ENCODE measurements at places on chromosomes 7 and 10. TPM values are rescaled to one million over a fixed set of nuclear protein-coding genes. Genes with fewer than 3 reads are reported as not detected.

The TMEM139 gene
- total RNA-seq, result not detected

The C10orf71 gene
- not detected for total RNA-seq

The INSYN2A gene
- total RNA-seq, result not detected

The HKDC1 gene
- under 0.01 TPM for total RNA-seq

The CPN1 gene
- not detected for total RNA-seq

The NKX2-3 gene
- total RNA-seq, result not detected

The MYH16 gene
- not detected for total RNA-seq

The FOXI2 gene
- not detected for total RNA-seq

The CYP2C19 gene
- not detected for total RNA-seq

The PTPN20 gene
- 0.11 TPM for total RNA-seq

The FOXP2 gene
- 4.0 TPM for total RNA-seq

The AMPH gene
- total RNA-seq, result not detected

The NUTM2A gene
- total RNA-seq, result 0.09 TPM

The TMEM229A gene
- not detected for total RNA-seq

The H2BK1 gene
- total RNA-seq, result not detected

The IGF2BP3 gene
- 2.1 TPM for total RNA-seq

The BHLHA15 gene
- 0.87 TPM for total RNA-seq

The PAX2 gene
- not detected for total RNA-seq

The TMEM273 gene
- total RNA-seq, result 5.6 TPM

The SLC18A3 gene
- not detected for total RNA-seq

The ERVW-1 gene
- total RNA-seq, result not detected

The CALML5 gene
- total RNA-seq, result not detected

The ACTR3C gene
- 1.7 TPM for total RNA-seq

The GPER1 gene
- total RNA-seq, result 0.86 TPM

The KCP gene
- not detected for total RNA-seq

The OR2F2 gene
- total RNA-seq, result not detected

The SPDYE5 gene
- not detected for total RNA-seq

The SFTPA1 gene
- total RNA-seq, result not detected

The DENND2A gene
- 1.0 TPM for total RNA-seq

The SH2D4B gene
- total RNA-seq, result under 0.01 TPM

The LBX1 gene
- not detected for total RNA-seq

The DDX50 gene
- total RNA-seq, result 39.3 TPM

The EPO gene
- total RNA-seq, result not detected

All from dermis lymphatic vessel endothelial cell (primary cell).